ENCODE measurements at places on chromosomes 5 and 9. TPM values are rescaled to one million over a fixed set of nuclear protein-coding genes. Genes with fewer than 3 reads are reported as not detected.

DNA sequence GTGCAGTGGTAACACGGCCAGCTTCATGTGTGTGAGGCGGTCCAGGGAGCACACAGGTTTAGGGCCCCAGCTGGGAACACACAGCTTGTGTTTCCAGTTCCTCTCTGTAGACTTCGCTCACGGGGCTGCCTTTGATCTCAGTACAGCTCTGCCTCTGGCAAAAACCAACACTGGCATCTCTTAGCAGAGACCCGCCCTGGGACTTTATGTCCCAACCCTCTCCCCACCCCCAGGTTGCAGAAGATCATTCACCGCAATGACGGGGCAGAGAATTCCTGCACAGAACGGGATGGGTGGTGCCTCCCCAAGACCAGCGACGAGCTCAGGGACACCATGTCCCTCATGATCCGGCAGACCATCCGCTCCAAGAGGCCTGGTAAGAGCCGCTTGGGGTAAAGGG is 5.2 kb upstream of the CEL start:
- DNase-seq = no peak

- no peak for DNase-seq
These were observed 536.4 kb downstream of the RASEF start for GRCh38 chr9:82526577-82526976.

DNA sequence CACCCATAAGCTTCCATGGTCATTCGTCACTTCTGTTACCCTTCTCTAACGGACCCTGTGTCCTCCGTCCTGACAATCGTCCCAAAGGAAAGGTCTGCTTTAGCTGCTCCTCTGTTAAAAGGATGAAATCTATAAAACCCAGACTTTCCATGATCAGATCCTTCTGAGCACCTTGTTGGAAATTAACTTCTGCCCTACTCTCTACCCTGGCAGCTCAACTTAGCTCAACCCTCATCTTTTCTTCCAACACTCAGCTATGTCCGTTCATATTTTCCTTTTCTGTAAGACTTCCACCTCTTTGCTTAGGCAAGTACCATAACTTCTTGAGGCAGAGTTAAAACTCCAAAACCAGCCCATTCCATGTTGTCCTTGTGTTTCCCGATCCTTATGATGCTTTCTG is 205.4 kb downstream of the SPATA31A6 start:
- no peak for DNase-seq

GRCh38 chr9:26066237-26066636 is 388.0 kb upstream of the TUSC1 start:
- DNase-seq = no peak

DNA sequence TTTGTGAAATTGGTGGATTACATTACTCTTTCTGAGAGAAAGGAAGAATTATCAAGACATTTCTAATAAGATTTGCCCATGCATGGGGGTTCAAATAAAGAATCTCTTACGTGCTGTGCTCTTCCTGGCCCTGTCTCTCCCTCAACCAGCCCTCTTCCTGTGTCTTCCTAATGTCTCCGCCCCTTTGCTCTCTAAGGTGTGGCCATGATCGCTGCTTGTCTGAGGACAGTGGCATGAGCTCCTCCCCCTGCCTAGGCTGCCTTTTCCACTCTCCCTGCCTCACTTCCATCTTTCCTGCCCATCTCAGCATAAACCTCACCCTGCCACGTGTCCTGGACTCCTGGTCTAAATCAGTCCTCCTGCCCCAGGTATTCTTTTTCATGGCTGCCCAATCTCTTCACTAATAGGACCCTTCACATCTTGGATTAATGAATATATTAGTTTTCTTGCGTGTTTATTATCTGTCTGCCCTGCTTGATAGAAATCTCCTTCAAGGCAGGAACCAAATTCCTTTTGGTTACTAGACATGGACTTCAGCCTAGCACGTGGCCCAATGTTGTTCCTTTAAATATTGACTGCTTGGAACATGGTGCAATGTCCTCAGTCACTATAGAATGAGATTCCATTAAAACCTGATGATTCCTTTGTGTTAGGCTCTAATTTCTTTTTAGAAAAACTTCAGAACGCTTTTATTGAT is 122.3 kb downstream of the MTRR start:
- no peak for DNase-seq

- DNase-seq = no peak
These were observed 80.4 kb downstream of the KDM4C start for GRCh38 chr9:6838158-6838557.

Gene AGXT2
- 74.1 TPM for polyA plus RNA-seq

DNA sequence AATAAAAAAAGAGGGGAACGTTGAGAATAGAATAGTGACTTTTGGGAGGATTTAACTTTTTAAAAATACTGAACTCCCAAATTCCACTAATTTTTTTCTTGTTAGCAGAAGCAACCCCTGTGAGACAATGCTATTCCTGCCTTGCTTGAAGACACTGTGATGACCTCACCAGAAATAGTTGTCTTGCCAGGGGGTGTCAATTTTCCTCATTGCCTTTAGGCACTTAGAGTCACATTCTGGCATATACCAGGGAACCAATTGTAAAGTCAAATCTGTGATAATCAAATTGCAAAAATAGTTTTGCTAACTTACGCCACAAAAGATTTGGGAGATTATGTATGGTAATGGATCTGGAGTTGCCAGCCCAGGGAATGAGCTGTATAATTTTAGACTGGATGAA is 42.8 kb upstream of the RPS23 start:
- DNase-seq = no peak

DNA sequence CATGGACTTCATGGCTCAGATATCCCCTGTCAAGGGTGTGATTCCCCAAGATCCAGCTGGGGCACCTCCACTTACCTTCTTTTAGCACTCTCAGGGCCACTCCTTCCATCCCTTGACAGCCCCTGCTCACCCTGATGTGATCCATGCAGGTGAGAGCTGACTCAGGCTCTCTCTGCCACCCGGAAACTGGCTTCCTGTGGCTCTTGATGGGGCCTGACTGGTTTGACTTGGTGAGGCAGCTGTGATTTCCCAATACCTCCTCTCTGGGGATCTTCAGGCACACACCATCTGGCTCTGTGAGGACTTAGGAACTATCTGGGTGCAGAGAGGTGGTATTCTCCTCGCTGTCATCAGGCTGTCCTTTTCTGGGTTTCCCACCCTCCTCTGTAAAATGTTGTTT is 7.9 kb upstream of the FAT2 start:
- DNase-seq = no peak

DNA sequence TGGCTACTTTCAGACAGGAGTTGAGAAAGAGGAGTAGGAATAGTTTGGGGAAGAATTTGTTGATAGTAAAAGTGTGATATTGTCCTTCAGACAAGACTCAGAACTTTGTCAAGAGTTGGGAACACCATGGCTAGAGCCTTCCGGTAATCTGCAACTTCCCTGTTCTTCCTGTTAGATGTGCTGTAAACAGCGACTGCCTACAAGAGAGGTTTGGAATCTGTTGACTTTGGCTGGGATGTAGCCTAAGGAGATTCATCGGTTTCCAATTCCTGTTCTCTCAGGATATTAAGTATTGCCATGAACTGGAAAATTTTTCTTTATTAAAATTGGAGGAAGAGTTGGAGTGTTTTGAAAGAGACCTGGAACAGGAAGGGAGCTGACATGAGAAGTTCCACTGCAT is 43.9 kb downstream of the ARHGAP26 start:
- DNase-seq = no peak

GRCh38 chr5:102295534-102296177 is 428 bp downstream of the SLCO4C1 start:
- peak; percentile 16 for DNase-seq

All from renal cortex interstitium (tissue), 15 donors.